ENCODE measurements at places on chromosomes 3 and 15.

GRCh38 chr15:66652806-66653205 is 49.2 kb upstream of the SMAD6 start:
- no peak for DNase-seq

DNA sequence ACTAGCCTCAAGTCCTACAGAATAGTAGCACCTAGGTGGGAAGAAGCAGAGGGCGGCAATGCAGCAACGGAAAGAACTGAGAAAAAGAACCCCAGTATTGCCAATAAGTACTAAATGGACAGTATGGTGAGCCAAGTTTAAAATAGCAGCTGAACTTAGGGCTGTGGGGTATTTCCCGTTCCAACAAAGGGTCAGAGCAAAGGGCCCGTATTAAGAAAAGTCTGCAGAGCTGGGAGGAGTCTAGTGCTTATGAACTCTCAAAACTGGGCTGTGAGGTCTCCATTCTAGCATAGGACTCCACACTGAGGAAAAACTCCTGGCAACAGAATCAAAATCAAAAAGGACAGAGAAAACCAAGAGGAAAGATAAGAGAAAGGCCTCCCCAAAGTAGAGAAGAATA is 250.7 kb downstream of the FOXP1 start:
- no peak for DNase-seq

DNA sequence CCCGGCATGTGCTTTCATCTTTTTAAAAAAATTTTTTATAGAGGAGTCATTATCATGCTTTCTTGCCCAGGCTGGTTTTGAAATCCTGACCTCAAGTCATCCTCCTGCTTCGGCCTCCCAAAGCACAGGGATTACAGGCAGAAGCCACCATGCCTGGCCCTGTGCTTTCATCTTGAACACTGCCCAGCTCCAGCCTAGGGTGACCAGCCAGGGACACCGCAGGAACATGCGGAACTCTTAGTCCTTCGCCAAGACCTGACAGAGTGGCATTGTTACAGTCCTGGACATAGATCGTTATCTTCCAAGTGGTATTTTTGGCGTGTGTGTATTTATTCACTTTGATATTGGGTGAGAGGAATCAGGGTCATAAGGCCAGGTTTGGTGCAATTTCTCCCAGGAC is 7.9 kb upstream of the FURIN start:
- no peak for DNase-seq

DNA sequence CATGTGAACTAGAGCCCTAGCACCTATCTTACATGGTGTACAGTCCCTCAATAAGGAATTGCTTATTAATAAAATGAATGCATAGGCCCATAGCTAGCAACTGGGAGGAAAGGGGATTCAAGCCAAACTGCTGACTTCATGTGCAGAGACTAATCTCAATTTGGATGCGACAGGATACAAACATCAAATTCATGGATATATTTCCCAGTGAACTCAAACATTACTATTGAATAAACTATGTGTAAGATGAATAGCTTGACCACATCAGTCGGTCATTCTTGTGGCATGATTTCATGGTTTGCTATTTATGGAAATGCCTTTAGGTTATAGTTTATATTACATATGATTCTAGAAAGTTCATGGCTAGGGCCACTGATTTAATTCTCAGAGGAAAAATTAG is 268.6 kb upstream of the SLITRK3 start:
- DNase-seq: no peak

DNA sequence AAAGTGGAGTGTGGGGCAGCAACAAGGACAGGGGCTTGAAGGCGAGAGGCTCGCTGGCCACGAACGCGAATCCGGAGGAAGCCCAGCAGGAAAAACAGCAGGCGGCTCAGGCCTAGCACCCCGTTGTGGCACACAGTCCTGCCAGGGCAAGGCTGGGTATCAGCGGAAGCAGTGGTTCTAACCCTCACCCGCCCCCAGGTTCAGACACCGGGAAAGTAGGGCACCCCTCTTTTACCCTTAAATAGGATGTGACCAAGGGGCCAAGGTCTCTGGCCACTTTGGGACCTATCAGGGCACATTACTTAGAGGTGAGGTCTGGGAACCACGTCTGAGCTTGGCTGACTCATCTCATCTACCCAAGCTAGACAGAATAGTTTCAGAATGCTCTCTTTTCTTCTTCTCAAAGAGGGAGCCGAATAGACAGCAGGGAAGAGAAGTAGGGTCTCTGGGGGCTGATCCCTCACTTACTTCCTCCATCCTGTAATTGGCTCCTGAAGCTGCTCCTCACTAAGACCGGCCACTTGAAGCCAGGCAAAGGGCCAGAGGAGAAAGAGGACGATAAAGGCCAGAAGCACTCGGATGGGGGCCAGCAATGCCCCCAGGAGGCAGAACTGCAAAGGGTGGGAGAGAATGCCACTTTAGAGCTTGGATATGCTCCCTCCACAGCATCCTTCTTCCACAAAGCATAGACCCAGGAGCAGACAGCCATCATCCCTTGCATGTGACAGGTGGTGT is 1.7 kb downstream of the LPCAT4 start:
- DNase-seq: no peak

DNA sequence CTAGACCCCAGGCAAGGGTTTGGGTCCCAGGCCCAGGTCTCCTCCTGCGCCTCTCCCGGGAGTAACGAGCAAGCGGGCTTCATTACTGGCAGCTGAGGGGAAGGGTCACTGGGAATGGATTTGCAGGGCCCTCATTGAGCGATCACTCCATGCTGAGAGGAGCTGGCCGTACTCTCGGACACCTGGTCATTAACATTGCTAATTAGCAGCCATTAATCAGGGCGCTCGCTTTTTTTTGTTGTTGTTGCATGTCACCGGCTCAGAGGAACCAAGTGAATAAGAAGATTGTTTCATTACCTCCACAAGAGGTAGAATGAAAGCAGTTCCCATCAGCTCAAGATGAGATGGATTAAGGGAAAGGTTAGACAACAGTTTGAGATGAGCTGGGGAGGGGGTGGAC is 293.0 kb upstream of the ATP11B start:
- DNase-seq: no peak

All from activated CD8-positive, alpha-beta memory T cell treated with anti-CD3 and anti-CD28 coated beads for 1 hour (primary cell).